Cardiac ventricle fibroblast (primary cell): ENCODE measurements at places on chromosomes 11 and 22. TPM values are rescaled to one million over a fixed set of nuclear protein-coding genes. Genes with fewer than 3 reads are reported as not detected.

OR4A16 gene
- total RNA-seq = not detected in 2 replicates

COMMD9 gene
- 37.6 and 38.7 TPM in 2 replicates for total RNA-seq

OR4A47 gene
- total RNA-seq = not detected in 2 replicates

GCAT gene
- 26.2 and 42.1 TPM in 2 replicates for total RNA-seq

MYRF gene
- total RNA-seq = 0.31 and 0.44 TPM in 2 replicates

HSPA8 gene
- total RNA-seq = 898 and 963 TPM in 2 replicates

BAIAP2L2 gene
- 3.1 and 3.4 TPM in 2 replicates for total RNA-seq

C2CD2L gene
- total RNA-seq = 3.9 and 4.6 TPM in 2 replicates

NPTXR gene
- total RNA-seq = 5.4 and 6.7 TPM in 2 replicates

RIMBP3B gene
- total RNA-seq = not detected in 2 replicates

POU2AF3 gene
- not detected in 2 replicates for total RNA-seq

RAB30 gene
- 6.5 and 14.1 TPM in 2 replicates for total RNA-seq

CABP7 gene
- total RNA-seq = not detected in 2 replicates

ZP1 gene
- total RNA-seq = 1.0 and 1.9 TPM in 2 replicates

RTN3 gene
- 69.8 and 73.1 TPM in 2 replicates for total RNA-seq

APOL1 gene
- 17.5 and 18.8 TPM in 2 replicates for total RNA-seq

DEUP1 gene
- not detected in 2 replicates for total RNA-seq

OR10G8 gene
- not detected in 2 replicates for total RNA-seq

CCDC15 gene
- 0.56 and 0.64 TPM in 2 replicates for total RNA-seq

TESMIN gene
- total RNA-seq = 0.10 TPM in 1 of 2 replicates, not detected in the other

SLC22A25 gene
- not detected in 2 replicates for total RNA-seq

WBP2NL gene
- 0.19 and 0.39 TPM in 2 replicates for total RNA-seq

RRP8 gene
- 6.7 and 14.0 TPM in 2 replicates for total RNA-seq

ELMOD1 gene
- 0.31 TPM in 1 of 2 replicates, not detected in the other for total RNA-seq

HOATZ gene
- total RNA-seq = not detected in 2 replicates
